ENCODE measurements at places on chromosomes 2 and 18.

GRCh38 chr2:240760576-240761246 lies 59.3 kb downstream of the KIF1A start:
- no peak for DNase-seq

GRCh38 chr2:112153179-112153490 lies 14.9 kb downstream of the FBLN7 start:
- DNase-seq = peak; percentile 21

DNA sequence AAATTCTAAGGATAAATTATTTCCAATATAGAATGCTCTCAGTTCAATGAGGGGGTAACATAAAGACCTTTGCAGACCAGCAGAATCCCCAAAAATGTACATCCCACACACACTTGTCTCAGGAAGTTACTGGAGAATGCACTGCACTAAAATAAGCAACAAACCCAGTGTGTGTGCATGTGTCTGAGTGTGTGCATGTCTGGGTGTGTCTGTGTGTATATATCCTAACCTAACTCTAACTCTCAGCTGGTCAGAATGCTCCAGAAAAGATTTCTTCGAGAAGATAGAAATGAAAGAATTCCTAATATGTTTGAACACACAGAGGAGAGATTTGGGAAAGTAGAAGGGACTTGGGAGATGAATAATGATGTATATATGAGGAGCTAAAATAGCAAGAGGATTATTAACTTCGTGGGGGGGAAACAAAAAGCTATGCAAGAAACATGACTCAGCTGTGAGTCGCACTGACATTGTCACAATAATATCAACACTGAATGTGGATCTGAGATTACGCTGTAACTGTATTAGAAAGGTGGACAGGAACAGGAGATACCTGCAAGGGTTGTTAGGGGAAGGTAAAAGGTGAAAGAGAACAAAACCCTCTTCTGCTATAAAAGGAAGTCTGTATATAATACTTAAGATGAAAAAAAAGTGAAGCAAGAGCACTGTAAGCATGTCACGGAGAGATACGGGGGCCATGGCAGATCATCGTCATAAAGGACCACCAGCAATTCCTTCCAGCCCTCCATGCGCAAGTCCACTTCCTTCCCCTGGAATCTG lies 11.1 kb downstream of the COLEC12 start:
- no peak for DNase-seq

GRCh38 chr18:80245781-80246444 lies 1.4 kb downstream of the PARD6G start:
- no peak for DNase-seq

DNA sequence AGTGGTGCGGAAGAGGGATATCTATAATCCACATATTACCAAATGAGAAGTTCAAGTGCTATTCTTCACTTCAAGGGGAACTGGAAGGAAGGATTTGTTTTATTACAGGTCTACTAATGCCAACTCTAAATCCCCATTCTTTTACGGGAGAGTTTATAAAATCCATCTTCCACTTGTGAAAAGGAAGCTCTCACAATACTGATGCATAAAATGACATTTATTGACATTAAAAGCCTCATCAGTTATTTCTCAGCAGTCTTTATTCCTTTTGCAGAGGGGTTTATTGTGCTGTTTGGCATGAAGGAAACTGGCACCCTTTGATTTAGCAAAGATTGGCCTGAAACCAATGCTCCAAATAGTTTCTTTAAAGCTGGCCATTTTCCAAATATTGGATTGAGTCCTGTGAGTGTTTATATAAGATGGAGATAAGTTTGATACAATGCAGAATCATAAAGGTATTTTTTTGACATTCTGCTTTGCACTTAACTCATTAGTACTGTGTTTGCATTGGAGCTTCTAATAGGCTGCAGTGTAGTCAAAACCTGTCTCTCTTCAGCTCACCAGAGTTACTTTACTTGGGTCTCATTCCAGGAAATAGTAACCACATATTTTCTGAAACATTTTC lies 26.6 kb downstream of the LRP1B start:
- no peak for DNase-seq

DNA sequence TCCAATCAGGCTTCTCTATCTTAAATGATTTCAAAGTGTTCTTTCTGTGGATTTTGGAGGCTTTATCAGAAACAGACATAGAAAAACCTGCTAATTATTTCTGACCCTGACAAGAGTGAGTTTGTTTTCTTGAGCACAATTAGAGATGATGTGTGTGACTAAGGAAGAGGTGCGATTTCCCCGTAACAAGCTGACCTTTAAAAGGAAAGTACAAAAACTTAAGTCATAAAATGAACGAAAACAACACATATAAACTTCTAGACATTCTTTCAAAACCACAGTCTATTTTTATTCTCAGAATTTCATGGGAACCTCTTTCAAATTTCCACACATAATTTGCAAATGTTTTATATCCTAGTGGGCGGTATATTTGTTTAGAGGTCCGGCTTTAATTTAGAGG lies 604.8 kb downstream of the CPS1 start:
- DNase-seq = no peak

DNA sequence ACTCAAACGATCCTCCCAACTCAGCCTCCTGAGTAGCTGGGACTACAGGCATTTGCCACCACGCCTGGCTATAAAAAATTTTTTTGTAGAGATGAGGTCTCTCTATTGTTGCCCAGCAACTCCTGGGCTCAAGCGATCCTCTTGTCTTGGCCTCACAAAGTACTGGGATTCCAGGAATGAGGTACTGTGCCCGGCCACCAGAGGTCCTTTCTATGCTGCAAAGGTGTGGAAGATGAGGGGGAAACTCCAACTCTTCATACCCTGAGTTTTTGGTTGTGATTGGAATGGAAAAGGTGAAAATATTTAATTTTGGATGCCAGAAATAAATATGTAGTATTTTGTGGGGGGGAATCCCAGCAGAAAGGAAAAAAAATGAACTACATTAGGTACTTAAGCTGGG lies 36.0 kb downstream of the MRPL33 start:
- DNase-seq = peak; percentile 30

DNA sequence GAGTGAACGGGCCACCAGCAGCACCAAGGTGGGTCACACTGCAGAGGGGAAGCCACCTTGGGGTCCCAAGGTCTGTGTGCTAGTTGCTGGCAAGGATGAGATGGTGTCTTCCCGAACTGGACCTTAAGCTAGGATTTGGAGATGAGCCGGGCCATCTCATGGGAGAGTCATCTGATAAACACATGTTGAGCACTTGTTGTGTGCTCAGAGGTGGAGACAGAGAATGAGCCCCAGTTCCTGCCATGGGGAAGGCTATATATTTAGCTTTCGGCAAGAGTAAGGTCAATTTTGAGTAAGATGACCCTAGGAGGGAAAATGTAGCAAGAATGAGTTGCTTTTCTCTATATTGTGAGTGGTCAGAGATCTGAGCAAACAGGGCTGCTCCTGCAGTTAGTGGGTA lies 41.4 kb upstream of the RPL31 start:
- DNase-seq = no peak

- DNase-seq = no peak
These were observed 20.2 kb downstream of the IL18RAP start for GRCh38 chr2:102442967-102443828.

DNA sequence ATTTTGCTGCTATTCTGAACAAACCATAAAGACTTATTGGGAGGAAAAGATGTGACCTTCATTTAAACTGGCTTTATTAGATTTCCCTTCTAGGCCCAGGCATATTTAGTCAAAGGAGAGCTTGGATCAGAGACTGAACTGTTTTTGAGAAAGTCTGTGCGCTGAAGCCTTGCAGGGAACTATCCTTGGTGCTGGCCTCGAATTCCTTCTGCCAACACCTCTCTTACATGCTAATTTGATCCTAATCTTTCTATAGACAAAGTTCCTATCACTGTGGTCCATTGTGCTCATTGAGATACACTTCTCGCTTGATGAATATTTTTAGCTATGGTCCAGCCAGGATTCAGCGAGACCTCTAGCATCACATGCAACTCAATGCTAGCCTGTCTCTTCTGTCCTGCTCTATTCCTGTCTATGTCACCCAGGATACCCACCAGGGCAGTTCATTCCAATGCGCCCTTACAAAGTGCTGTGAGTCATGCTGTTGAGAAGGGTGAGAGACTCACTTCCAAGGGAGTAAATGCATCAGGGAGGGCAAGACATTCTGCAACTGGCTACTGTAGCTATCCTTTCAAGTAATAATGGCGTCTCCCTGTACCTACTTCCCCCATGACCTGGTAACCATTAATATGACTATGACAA lies 356.7 kb upstream of the LYPD1 start:
- no peak for DNase-seq

DNA sequence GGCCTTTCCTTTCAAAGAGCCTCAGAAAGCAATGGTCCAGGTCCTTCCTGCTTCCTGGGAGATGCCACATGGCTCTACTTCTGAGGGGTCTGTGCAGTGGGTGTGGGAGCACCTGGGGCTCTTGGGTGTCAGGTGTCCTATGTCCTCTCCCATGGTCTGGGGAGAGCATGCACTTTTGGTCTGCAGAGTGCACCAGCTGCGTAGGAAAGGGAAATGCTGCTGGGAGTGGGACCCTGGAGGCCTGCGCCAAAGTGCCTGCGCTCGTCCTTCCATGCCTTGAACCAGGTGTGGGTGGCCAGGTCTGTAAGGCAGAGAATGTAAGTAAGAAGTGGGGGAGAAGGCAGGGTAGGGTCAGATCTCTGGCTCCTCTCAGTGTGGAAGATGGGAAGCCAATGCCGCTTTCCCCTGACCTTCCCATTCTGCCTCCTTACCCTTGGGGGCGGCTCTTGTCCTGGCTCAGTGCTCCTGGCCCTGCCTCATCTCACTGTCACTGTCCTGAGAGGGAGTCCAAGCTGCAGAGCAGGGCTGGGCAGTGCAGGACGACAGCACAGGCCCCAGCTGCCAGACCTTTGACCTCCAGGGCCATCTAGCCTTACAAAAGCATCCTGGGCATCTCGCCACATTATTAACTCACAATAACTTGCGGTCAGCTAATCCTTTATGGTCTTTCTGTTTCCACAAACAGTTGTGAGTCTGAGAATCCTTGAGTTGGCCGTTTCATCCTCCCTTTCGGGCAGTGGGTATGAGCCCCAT lies 6.6 kb upstream of the PROM2 start:
- DNase-seq = peak; percentile 1

- no peak for DNase-seq
These were observed 19.4 kb upstream of the ZBTB7C start for GRCh38 chr18:48428475-48429177.

- DNase-seq = no peak
These were observed 54.9 kb upstream of the RBM44 start for GRCh38 chr2:237743561-237744269.

- no peak for DNase-seq
These were observed 40.4 kb upstream of the SMAD2 start for GRCh38 chr18:47970664-47971531.

- no peak for DNase-seq
These were observed 205.3 kb upstream of the CDH20 start for GRCh38 chr18:61127714-61128467.

- DNase-seq = no peak
These were observed 968.4 kb upstream of the NRXN1 start for GRCh38 chr2:52000151-52000855.

DNA sequence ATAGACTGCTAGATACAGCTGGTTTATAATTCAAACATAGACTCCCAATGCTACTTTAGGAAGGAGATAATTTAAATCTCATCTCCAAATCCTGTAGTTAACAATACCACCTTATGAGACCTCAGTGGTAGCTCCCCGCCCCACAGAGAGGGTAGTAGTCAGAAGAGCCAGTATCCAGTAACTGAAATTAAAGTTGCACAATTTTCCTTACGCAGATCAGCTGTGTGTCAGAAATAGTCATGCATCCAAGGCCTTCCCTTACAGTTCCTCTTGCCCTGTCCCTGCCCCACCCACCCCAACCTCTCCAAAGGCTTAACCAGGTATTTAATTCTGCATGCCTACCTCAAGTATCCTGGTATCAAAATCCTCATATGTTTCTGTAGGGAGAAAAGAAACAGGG lies 15.5 kb downstream of the MRPS5 start:
- DNase-seq = no peak

- DNase-seq = no peak
These were observed 170.1 kb downstream of the PARD3B start for GRCh38 chr2:204715361-204715760.

GRCh38 chr2:15073664-15074063 lies 441.1 kb downstream of the LRATD1 start:
- DNase-seq = no peak

DNA sequence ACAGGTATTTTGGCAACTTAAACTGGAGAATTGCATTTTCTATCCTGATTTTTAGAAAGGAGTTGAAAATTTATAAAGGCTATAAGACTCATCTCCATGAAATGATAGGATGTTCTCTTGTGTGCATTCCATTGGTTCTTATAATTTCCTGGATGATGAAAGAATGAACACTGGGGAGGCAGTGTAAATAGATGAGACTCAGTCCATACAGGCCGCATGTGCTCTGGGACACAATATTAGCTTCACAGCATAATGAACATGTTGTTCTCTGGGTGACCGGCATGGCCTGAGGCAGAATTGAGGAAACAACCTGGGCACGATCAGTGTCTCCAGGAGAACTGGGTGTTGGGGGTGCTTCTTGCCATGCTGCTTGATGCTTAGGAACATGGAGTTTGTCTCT lies 38.8 kb downstream of the AOX1 start:
- DNase-seq = no peak

DNA sequence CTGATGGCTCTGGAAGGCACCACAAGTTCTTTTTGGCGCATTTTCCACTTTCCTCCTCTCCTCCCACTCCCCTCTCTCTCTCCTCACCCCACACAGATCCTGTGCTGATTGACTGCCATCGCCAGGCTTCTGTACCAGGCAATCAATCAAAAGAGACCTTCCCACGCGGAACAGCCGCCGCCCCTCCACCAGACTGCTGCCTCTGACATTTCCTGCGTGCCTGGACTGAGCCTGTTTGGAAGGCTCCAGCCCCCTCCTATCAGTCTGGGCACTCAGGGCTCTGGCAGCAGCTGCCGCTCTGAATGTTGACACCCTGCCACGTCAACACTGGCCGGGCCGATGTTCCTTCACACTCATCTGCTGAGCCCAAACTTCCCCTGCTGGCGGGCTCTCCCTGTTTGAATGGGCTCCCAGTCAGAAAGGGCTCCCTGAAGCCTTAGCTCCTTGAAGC lies 467.7 kb downstream of the EPHA4 start:
- no peak for DNase-seq

- DNase-seq = no peak
These were observed 12.2 kb upstream of the DNPEP start for GRCh38 chr2:219399716-219400478.

- DNase-seq = no peak
These were observed 39.0 kb upstream of the LBH start for GRCh38 chr2:30192314-30192713.

- DNase-seq = no peak
These were observed 882.5 kb downstream of the SLC4A3 start for GRCh38 chr2:220509966-220510365.

GRCh38 chr2:38220164-38220563 lies 144.2 kb upstream of the CYP1B1 start:
- no peak for DNase-seq

GRCh38 chr2:71385012-71385411 lies 53.4 kb downstream of the ZNF638 start:
- no peak for DNase-seq

DNA sequence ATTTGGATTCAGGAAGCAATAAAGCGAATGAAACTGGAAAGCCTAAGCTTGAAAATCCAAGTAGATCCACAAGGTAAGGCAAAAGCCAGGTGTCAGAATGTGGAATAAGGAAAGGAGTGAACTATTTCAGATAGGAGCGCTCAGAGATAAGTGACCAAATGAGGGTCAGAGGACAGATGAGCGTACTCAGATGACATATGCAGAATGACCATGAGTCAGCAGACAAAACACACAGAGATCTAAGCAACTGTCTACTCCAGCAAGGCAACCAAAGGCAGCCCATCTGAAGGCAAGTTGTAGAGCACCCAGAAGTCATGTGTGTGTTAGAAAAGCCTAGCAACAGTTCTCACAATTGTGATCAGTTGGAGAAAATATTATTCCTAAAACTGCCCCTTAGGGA lies 548.4 kb upstream of the FSHR start:
- no peak for DNase-seq

All from stimulated activated CD8-positive, alpha-beta memory T cell treated with anti-CD3 and anti-CD28 coated beads, Interleukin-4, amount 100 ng/mL, for 48 hours (primary cell).